Colonic mucosa (tissue), 4 donors: ENCODE measurements at places on chromosomes 16 and 17.

GRCh38 chr17:77323413-77324171 is 182.8 kb downstream of the SEC14L1 start:
- peak; percentile 45 for DNase-seq

GRCh38 chr16:29664091-29664921 is 1.3 kb downstream of the SPN start:
- DNase-seq: no peak

DNA sequence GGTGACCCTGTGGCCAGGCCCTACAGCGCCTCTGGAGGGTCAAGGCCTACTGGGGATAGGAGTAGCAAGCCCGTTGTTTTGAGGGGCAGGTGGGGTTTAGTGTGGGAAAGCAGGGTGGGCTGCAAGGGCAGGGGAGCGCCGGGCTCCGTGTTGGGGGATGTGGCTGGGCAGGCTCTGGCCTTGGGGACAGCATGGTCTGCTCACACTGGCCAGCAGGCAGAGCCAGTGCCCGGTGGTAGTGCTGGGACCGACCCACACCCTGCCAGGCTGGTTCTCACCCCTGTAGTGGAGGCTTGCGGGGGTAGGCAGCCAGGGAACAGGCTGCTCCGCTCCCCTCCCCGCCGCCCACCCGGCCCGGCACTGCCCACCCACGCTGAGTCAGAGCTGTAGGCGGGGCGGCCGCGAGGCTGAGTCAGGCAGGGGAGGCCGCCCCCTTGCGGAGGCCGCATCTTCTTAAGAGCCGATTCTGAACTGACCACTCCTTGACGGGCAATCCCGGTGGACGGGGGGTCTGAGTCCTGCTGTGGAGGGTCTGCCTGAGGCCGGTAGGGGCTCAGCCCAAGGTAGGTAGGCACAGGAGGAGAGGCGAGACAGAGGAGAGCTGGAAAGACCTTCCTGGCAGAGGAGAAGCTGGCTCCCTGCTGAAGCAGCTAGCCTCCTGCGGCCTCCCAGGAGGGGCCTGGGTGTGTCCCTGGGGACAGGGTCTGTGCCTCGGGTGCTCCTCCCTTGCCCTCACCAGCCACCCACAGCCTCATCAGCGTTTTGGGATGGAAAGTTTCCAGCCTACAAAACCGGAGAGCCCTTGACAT is 62.4 kb downstream of the BAIAP2 start:
- DNase-seq: peak; percentile 77

DNA sequence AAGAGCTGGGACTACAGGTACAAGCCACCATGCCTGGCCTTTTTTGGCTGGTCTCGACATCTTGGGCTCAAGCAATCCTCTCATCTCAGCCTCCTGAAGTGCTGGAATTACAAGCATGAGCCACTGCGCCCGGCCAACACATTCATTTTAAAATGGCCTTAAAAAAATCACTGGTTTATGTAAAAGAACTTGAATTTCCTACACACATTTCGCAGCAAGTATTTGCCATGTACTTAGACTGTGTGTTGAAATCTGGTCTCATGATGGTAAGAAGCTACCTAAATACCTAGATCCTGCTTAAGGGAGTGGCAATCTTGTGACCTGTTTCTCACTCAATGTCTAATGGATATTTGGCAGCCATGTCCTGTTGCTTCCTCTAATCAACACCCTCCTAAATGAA is 8.5 kb upstream of the CYTH1 start:
- no peak for DNase-seq

DNA sequence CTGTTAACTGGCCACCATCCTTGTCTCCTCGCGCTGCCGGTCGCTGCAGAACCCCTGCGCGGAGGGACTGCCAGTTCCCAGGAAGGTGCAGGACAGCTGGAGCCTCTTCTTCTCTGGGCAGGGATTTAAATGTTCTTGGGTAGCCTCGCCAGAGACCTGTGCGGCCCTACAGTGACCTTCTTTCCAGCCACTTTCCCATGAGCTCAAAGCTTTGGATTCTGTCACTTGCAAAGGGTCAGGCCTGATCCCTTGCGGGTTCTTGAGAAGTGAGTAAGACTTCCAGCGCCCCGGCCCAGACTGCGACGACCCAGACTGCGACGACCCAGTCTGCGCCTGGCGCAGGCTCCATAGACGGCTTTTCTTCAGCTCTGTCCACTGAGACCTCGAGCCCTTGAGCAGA is 1.4 kb upstream of the SLFN5 start:
- no peak for DNase-seq

DNA sequence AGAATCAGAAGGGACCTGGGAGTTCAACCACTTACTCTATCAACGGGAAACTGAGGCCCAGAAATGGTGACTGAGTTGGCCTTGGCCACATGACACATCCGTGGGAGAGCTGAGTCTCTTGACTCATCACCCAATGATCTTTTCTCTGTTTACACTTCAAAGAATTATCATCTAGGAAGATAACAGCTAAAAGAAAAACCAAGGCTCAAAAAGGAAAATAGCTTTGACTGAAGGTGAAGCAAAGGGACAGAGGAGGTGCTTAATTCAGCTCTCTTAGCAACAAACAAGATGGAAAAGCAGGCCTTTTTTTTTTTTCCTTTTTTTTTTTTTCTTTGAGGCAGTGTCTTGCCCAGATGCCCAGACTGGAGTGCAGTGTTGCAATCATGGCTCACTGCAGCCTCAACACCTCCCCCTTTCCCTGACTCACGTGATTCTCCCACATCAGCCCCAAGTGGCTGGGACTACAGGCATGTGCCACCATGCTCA is 16.7 kb downstream of the ERCC4 start:
- DNase-seq: no peak
